Activated CD8-positive, alpha-beta memory T cell treated with anti-CD3 and anti-CD28 coated beads for 1 hour (primary cell): ENCODE measurements at places on chromosomes 3 and 15.

GRCh38 chr3:94887065-94887464 lies 824.2 kb downstream of the NSUN3 start:
- no peak for DNase-seq

GRCh38 chr15:40782609-40783227 lies 12.9 kb downstream of the C15orf62 start:
- DNase-seq = no peak

DNA sequence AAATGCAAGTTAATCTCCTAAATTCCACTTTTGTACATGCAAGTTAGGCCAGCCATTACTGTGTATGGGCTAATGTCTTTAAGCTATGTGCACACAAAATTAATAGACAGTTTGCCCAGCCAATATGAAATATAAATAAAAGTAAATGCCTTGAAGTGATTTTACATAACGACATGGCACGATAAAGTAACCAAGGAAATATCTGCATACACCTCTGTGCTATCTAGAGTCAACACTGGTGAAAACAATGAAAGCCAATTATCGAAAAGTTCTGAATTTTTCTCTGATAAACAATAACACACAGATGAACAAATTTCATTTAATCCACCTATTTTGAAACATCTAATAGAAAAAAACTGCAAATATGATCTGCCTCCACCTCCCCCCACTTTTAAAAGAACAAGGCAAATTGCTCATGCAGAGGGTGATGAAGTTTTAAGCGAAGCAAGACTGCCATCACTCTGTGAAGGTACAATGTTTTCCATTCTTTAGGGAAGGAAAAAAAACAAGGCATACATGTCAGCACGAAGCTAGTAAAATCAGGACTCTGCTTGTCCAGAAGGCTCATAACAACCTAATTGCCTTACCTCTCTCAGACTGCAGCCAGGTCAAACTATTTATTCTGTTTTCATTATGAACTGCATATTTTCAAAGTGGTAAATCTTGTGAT lies 317.7 kb downstream of the MECOM start:
- no peak for DNase-seq

DNA sequence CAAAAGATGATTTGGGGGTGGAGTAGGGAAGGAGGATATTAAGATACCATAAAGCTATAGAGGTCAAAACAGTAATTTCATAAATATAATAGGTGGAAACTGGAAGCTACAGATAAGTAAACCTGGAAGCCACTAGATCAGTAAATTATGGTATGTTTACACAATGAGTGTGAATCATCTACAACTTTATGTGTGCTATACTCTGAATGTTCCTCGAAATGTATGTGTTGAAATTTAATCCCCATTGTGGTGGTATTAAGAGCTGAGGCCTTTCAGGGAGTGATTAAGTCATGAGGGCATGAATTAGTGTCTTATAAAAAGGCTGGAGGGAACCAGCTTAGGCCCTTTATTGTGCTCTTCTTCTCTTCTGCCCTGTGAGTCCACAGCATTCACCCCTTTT lies 25.2 kb downstream of the EOMES start:
- no peak for DNase-seq

DNA sequence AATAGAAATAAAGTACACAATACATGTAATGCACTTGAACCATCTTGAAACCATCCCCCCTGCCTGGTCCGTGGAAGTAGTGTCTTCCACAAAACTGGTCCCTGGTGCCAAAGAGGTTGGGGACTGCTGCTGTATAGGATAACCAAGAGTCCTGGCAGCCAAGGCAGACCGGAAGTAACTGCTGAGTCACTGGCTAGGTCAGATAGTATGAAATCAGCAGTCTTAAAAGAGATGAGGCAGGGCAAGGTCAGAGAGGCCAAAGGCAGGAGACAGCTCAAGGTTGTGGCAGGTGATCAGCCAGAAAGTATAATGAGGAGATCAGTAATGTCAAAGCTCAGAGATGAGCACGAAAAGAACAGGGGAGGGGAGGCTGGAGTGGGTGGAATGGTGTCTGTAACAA lies 60.2 kb downstream of the MAP3K13 start:
- DNase-seq = no peak

DNA sequence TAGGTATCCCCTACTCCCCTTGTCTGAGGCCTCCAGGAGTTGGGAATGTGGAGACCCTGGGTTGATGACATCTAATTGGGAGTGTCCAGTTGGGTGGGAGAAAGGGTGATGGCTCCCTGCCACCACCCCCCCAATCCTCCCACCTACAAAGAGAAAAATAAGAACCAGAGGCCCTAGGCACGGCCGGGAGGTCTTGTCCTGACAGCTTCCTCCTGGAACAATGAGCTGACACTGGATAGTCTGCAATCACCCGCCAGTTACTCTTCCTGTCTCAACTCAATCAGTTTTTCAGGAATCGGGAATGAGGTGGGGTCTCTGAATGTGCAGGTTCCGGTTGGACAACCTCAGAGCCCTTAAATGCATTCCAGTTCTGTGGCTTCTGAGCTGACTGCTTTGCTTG lies 129.9 kb upstream of the MRPS22 start:
- no peak for DNase-seq

GRCh38 chr15:60975218-60975617 lies 253.9 kb downstream of the RORA start:
- DNase-seq = no peak

- peak; percentile 28 for DNase-seq
Observed at GRCh38 chr3:33074217-33075067, 22.5 kb downstream of the GLB1 start.

DNA sequence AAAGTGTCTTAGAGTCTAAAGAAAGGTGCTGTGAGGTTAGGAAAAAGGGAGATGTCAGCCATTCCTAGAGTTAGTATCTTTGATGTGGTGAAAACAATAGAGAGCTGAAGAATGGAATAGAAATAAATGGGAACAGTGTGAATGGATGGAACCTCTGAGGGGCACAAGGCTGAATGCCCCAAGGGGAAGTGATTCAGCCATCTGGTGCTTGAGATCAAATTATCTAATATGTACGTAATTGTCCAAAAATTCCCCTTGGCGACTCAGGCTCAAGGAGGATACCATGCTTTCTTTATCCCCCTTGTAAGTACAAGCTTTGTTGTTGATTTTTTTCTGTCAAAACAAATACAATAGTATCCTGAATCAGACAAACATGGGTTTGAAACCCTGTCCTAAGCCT lies 361.6 kb downstream of the LSAMP start:
- DNase-seq = no peak

- no peak for DNase-seq
Observed at GRCh38 chr3:16326724-16327349, 61.8 kb downstream of the OXNAD1 start.

DNA sequence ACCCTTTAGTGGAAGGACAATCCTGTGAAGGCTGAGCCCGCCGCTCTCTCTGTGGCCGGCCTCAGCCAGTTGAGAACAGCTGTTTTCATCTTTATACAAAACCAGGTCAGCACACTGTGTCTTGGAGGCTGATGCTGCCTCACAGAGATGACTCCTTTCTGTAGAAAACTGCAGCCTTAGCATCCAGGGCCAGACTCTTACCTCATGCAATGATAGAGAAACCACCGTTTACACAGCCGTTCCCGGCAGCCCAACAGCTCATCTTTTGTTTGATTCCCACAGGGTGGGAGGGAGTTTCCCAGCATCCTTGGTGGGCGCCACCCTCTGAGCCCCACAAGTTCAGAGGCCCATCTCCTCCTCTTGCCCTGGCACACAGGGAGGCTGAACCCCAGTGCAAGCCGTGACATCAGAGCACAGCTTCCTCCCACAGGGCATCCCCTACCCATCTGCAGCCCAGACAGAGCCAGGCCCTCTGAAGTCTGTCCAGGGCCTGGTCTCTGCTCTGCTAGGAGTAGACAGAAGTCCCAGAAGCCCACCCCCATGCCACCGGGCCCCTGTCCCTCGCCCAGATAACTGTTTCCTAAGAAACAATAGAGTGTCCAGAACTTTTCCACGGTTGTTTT lies 105.0 kb downstream of the LRRK1 start:
- DNase-seq = no peak

DNA sequence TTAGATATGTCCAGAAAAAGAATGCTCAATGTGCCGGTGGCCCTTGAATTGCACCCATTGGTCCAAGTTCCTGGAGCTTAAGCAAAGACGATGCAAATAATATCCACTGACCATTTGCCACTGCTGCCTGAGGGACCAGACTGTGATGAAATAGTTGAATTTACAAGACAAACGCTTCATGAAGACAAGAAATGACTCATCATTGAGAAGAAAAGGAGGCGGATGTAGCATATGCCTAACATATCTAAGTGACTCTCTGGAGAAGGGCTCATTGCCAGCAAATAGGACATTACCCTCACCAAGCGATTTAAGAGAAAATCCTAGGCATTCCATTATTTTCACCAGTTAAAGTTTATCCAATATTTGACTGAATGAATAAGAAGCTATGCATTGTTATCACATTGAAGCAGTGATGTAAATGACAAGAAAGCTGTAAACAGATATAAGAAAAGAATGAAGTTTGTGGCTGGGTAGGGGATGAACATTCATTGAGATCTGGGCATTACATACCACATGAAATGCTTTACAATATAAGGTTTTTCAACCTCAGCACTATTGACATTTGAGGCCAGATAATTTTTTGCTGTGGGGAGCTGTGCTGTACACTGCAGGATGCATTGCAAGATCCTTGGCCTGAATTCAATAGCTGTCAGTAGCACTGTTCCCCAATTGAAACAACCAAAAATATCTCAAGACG lies 48.9 kb upstream of the CPNE4 start:
- no peak for DNase-seq

GRCh38 chr15:26889298-26889898 lies 22.5 kb downstream of the GABRA5 start:
- DNase-seq = peak; percentile 7

- DNase-seq = no peak
Observed at GRCh38 chr3:155093261-155093660, 13.1 kb downstream of the MME start.

GRCh38 chr3:140091143-140091542 lies 156.2 kb downstream of the CLSTN2 start:
- DNase-seq = no peak

GRCh38 chr3:197881970-197882338 lies 68.0 kb upstream of the RPL35A start:
- no peak for DNase-seq

GRCh38 chr15:41853831-41854230 lies 15.2 kb downstream of the PLA2G4B start:
- no peak for DNase-seq

DNA sequence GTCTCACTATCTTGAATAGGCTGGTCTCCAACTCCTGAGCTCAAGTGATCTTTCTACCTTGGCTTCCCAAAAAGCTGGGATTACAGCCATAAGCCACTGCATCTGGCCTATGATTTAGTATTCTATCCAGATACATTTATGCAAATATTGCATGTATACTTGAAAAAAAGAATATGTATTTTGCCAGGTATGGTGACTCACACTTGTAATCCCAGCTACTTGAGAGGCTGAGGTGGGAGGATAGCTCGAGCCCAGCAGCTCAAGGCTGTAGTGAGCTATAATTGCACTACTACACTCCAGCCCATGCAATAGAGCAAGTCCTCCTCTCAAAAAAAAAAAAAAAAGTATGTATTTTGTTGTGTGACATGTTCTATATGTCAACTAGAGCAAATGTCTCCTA lies 54.4 kb downstream of the SLC15A2 start:
- DNase-seq = no peak

GRCh38 chr3:158789592-158789991 lies 12.3 kb upstream of the MFSD1 start:
- no peak for DNase-seq

DNA sequence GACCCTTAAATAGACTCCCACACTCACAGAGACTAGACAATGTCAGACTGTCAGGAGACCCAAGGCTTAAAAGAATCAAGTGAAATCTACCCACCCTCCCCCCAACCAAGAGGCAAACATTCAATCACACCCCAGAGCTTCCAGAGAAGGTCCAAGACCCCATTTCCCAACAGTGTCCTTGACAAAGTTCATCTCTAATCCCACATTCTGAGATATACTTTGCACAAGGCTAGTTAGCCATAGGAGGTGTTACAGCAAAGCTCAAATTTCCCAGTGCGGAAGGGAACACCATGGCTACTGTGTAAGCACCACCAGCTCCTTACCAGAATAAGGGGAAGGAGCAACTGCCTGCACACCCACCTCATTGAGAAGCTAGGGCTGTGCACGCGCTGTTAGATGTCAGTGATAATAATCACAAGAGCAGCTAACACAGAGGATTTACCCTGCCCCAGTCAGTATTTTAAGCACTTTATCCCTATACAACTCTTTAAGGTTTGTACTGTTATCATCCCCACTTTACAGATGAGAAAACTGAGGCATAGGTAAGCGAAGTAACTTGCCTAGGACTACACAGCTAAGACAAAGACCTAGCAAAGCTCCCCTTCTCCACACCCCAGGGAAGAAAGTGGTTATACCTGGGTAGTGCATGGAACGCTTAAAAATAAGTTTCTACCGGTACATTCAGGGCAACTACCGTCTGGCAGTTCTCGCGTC lies 17.3 kb downstream of the SPATA12 start:
- DNase-seq = no peak

DNA sequence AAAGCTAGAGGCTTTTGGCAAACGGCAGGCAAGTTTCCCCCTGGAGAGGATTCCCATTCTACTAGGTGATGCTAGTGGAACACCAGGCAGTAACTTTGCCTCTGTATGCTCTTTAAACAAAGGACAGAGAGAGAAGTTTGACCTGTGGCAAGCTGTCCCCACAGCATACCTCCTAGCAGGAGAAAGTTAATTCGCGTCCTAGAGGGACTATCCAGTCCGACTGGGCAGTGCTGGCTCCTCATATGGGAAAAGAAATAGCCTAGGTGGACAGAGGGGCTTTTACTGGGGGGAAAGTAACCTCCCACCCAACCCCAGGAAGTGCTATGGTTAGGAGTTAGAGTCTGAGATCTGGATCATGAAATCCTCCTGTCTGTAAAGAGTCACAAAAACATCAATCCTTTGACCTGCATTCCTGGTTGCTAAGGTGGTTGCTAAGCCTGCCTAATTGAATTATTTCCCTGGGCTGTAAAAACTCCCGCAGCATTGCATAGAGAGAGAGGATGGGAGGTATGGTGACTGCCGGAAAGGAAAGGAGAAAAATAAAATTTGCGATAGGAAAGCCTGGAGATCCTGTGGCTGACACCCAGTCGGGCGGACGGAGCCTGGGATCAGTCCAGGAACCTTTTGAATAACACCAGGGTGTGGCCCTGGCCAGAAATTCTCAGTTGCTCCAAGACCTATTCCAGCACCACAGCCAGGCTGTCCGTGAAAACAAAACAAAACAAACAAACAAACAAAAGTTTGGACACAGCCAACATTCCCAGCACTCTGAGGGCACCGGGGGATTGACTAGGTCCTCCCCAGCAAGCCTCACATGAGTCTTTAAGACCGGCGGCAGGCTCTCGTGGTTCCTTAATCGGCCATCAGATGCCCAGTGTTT lies 67.7 kb upstream of the ATP11B start:
- DNase-seq = no peak

GRCh38 chr3:39013289-39013688 lies 38.5 kb downstream of the SCN11A start:
- DNase-seq = no peak
